ENCODE measurements at places on chromosomes 1 and 21. TPM values are rescaled to one million over a fixed set of nuclear protein-coding genes. Genes with fewer than 3 reads are reported as not detected.

GRCh38 chr1:171948511-171948910 lies 107.2 kb downstream of the DNM3 start:
- DNase-seq, result no peak

GRCh38 chr1:240663169-240663879 lies 51.4 kb upstream of the GREM2 start:
- no peak for DNase-seq

DNA sequence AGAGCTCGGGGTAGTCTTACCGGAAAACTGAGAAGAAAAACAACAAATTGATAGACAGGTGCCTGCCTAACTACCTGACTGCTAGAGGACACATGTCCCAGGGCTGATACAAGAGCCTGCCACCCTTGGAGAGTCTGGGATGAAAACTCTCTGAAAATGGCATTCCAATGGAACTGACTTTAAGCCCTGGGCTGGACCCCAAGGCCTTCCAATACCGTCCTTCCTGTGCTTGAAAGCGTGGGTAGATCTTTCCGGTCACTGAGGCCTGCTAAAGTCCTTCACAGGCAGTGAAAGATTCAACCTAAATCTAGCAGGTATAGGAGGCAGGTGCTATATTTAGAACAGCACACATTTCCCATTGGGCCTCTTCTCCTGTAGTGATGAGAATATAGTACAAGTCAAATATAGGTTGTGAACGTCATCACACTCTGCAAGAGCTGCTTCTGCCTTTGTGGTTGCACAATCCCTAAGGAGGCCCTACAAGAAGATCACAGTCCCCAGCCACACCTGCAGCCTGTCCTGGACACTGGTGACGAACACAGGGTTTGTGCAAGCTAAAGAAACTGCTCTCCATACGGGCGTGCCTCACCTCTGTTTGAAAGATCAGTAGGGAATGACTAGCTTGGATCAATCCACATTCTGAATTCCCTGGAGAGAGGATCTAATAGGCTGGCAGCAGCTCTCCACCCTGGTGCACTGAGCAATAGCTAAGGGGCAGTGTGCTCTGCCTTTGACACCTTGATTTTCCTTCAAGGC lies 876 bp upstream of the CHML start:
- no peak for DNase-seq

GRCh38 chr1:23779826-23780371 lies 1.7 kb downstream of the PITHD1 start:
- no peak for DNase-seq

DNA sequence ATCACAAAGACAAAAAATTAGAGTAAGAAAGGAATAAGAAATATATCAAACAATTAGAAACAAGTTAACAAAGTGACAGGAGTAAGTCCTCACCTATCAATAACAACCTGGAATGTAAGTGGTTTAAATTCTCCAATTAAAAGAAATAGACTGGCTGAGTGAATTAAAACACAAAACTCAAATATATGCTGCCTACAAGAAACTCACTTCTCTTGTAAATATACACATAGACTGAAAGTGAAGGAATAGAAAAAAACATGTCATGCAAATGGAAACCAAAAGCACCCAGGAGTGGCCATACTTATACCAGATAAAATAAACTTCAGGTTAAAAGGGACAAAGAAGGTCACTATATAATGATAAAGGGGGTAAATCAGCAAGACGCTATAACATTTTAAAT lies 43.2 kb upstream of the NUF2 start:
- DNase-seq, result no peak

GRCh38 chr1:170075186-170075585 lies 691 bp upstream of the KIFAP3 start:
- DNase-seq, result no peak

GRCh38 chr1:223417903-223418663 lies 24.9 kb downstream of the CCDC185 start:
- no peak for DNase-seq

- DNase-seq, result no peak
Measured at GRCh38 chr1:55071477-55071876, 32.1 kb downstream of the PCSK9 start.

GRCh38 chr21:34630536-34631143 lies 15.7 kb upstream of the RCAN1 start:
- no peak for DNase-seq

GRCh38 chr1:14686701-14687100 lies 88.2 kb downstream of the KAZN start:
- no peak for DNase-seq

- DNase-seq, result peak; percentile 13
Measured at GRCh38 chr1:89659322-89660081, 26.6 kb downstream of the LRRC8C start.

DNA sequence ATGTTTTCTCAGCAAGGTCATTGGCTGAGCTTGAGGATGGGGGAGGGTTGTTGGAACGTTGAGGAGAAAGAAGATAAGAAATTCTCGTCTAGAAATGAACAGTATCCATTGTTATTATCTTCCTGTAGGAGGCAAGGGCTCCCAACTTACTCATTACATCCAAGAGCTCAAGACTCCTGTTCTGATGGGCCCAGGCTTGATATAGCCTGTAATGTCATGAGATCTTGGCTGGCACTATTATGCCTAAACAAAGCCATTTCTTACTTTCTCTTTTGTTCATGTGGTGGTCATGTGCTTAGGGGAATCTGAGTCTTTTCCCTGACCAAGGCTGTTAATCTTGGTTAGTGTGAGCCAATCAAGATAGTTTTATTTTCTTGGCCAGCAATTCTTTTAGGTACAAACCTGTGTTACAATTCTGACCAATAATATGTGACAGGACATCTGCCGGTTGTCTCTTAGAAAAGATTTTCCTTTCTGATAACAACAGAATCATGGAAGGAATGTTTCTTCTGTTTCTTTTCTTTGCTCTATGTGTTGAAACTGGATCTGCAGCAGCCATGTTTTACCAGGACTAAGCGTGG lies 15.2 kb upstream of the IGSF3 start:
- no peak for DNase-seq

- DNase-seq, result no peak
Measured at GRCh38 chr1:36346741-36347370, 23.4 kb upstream of the EVA1B start.

DNA sequence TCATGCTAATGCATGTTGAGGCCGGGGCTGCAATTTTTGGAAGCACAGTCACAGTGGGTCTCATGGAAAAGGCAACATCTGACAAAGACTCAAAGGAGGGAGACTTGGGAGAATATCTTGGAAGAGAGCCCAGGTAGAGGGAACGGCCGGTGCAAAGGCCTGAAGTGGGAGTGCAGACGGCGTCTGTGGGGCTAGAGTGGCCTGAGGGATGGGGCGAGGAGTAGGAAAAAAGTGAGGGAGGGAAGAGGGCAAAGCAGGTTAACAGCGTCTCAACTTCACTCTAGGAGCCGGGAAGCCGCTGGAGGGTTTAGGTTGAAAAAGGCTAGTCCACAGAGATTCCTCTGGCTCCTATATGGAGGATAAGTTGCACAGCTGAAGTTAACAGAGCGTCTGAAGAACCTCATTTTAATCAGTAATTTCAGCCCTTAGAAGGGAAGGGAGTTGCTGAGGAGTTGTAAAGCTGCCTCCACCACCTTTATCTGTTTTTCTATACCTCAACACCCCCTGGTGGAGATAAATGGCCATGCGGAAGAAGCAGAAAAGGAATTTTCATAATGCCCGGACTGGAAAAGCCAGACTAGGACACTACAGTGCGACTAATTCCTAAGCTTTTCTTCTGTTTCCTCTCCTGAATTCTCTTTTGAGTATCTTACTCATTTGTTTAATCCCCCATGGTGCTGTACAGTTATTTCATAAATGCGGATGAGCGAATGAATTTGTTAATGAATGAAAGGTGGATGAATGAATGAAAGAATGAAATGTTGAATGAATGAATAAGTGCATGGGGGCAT lies 78.7 kb upstream of the ZNF281 start:
- peak; percentile 38 for DNase-seq

DNA sequence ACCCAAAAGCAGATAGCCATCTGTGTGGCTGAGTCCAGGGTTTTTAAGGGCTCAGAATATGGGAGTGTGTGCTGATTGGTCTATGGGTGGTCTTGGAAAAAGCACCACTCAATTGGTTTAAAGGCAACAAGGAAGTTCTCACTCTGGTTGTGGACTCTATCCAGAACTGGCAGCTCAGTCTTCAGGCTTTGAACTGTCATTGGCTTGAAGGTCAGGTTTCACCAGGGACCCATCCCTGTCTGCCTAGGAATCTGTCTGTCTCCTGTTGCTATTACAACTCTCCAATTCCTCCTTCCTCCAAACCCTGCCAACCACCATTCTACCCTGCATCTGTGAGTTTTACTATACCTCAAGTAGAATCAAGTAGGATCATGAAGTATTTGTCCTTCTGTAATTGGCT lies 341.7 kb upstream of the ADGRL2 start:
- DNase-seq, result no peak

GRCh38 chr21:44533891-44534627 lies 5.9 kb downstream of the KRTAP10-1 start:
- no peak for DNase-seq

GRCh38 chr1:206814716-206815341 lies 42.5 kb upstream of the IL10 start:
- no peak for DNase-seq

GRCh38 chr1:84156210-84156621 lies 12.1 kb downstream of the PRKACB start:
- no peak for DNase-seq

DNA sequence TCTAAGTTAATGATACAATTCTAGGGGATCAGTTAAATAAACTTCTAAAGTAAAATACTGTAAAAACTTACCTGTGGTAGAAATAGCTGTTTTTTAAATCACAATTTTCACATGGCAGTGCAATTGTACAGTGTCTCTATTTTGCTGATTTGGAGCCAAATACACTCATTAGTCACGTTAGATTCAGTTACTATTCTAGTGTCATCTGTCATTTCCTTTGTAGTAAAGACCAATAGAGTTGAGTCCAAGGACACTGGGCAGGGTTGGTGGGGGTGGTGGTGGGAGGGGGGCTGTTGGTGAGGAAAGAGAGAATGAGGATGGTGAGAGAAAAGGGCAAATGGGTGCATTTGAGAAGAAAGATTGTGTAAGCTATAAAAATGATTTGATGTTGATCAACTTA lies 33.6 kb downstream of the CD55 start:
- no peak for DNase-seq

DNA sequence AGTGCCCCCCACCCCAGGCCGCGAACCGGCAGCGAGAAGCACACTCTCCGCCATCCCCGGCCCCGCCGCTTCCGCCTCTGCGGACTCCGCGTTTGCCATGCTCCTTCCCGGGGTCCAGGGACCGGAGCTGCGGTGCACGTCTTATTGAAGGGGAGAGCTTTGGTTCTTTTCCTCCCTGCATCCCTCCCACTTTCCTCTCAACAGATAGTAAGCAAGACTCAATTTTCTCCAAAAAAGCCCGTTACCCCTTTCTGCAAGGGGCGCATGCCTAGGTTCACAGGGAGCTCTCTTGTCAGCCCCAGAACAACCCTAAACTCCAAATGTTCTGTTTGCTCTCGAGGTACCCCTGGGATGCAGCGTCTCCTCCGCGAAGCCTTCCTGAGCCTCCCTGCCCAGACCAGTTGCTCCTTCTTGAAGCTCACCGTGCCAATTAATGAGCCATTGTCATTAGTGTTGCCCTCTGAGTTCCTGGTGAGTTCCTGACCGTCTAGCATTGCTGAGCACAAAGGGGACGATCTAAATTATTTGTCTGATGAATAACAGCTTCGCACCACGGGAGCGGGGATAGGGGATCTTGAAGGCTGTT lies 8.1 kb downstream of the FOXD3 start:
- no peak for DNase-seq

- no peak for DNase-seq
Measured at GRCh38 chr21:41869771-41870170, 9.4 kb downstream of the PRDM15 start.

- DNase-seq, result no peak
Measured at GRCh38 chr21:7917729-7918128, 2603.7 kb upstream of the TPTE start.

DNA sequence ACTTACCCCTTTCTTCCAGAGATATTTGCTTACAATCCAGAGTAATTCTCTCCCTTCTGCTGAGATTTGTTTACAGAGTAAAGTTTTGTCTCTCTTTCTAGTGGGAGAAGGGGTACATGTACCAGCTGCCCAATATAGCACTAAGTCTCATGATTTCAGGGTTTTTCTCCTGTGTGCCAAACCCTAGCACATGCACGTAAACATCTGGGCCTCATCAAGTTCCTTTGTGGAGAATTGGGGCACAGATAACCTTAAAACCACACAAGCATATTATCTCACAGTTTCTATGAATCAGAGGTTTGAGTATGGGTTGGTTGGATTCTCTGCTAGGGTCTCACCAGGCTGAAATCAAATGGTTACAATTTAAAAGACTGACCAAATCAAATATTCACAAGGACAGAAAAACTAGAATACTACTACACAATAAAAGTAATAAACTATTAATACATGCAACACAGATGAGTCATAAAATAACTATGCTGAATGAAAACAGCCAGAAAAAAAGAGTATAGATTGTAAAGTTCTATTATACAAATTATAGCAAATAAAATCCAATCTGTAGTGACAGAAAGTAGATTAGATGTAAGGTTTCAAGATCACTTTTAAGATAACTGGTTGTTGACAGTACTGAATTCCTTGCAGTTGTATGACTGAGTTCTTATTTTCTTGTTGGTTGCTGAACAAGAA lies 347.4 kb upstream of the PTBP2 start:
- no peak for DNase-seq

GRCh38 chr1:114345930-114346479 lies 165.0 kb downstream of the TRIM33 start:
- no peak for DNase-seq

GRCh38 chr1:231639819-231640218 lies 13.2 kb downstream of the DISC1 start:
- no peak for DNase-seq

DNA sequence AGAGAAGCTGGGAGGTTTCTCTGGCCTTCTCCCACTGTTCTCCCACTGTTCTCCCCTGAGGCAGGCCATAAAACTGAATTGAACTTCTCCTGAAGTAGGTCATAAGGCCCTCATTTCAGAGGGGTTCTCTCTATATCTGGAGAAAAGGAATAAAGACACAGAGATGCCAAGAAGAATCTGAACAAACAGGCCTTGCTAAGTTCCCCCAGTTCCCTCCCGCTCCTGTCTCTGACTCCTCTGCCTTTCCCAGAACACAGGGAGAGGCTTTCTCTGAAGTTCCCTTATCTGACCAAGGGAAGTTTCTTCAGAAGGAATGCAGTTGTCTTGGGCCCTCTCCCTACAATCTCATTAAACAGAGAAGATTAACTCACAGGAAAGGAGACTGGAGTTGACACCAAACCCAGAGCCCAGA lies 83.4 kb downstream of the SLC16A1 start:
- no peak for DNase-seq

ABCD3 gene
- total RNA-seq, result 36.7 TPM

LRRC53 gene
- not detected for total RNA-seq

ZNF124 gene
- 23.5 TPM for total RNA-seq

ANKRD34A gene
- 6.9 TPM for total RNA-seq

LHX8 gene
- total RNA-seq, result not detected

CNR2 gene
- total RNA-seq, result 0.18 TPM

IL12RB2 gene
- total RNA-seq, result 35.1 TPM

THEM5 gene
- total RNA-seq, result not detected

FMO1 gene
- total RNA-seq, result not detected

PHTF1 gene
- 17.5 TPM for total RNA-seq

FCRL6 gene
- total RNA-seq, result 1.8 TPM

BCL2L15 gene
- 1.2 TPM for total RNA-seq

CFH gene
- total RNA-seq, result 1.1 TPM

Measured in CD8-positive, alpha-beta memory T cell (primary cell).